ENCODE measurements at places on chromosomes 6 and 20.

DNA sequence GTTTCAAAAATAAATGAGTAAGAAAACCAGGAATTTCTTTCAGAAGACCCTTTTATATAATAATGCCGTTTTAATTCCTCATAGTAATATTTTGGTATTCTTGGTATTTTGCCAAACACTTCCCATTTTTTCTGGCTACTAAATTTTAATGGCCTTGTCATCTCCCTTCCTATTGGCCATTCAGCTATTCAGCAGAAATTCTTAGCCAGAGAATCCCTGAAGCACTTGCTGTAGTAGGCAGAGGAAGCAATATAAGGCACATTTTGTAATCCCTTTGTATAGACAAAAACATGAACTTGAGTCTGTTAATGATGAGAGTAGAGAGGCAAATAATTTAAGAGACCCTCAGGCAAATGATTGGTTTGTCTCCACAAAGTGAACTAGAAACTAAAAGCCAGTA is 118.4 kb upstream of the LAMP5 start:
- DNase-seq = no peak

GRCh38 chr6:155325700-155326516 is 11.6 kb upstream of the TFB1M start:
- no peak for DNase-seq

- no peak for DNase-seq
These were observed 138.5 kb downstream of the ZDHHC14 start for GRCh38 chr6:157519255-157520116.

DNA sequence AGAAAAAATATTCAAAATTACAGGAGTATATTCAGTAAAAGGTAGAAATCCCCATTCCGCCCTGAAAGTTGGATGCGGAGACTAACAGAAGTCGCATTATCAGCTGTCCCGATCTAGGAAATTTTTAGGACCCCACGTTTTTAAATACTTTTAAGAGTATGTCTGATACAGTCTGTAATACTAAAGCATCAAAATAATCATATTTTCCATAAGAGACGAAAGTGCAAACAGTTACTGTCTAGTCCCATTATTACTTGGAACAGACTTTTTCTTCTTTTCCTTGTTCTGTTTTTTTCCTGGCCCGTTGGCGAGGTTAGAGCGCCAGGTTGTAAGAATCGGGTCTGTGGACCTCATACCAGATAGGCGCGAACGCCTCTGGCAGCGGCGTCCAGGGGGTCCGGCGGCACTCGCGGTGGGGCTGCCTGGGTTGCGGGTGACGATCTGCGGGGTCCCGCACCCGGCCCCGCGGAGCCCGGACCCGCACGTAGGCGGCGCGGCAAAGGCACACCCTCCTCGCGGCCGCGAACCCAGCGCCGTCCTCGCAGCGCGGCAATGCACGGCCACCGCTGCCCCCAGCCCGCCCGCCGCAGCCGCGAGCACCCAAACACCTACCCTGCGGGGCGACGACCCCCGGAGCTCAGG is 460 bp downstream of the PLAGL1 start:
- DNase-seq = peak; percentile 34

- DNase-seq = no peak
These were observed 122.0 kb upstream of the STMND1 start for GRCh38 chr6:16979677-16980370.

DNA sequence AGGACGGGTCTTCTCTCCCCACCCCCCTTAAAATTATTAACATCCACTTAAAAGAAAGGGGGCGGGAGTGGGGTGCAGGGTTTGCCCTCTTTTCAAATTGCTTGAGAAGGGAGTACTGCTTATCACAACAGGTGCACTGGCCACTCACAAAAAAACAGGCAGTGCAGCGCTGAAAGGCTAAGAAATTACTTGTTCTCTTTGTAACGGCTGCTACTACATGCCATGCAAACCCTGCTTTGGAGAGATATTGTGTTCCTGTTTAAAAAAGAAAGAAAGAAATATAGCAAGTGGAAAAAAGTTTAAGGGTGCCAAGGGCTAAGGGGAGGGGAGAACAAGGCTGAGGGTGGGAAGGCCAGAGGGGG is 312.7 kb upstream of the JARID2 start:
- no peak for DNase-seq

All from AML-193 (cell line).